NCI-H748 treated with DMSO at 0.1 percent for 48 hours (cell line): ENCODE measurements at places on chromosomes 16 and 17.

GRCh38 chr17:17713839-17714238 is 32.6 kb downstream of the RAI1 start:
- DNase-seq, result no peak

- DNase-seq, result no peak
Measured at GRCh38 chr16:55521792-55522191, 12.9 kb downstream of the LPCAT2 start.

GRCh38 chr17:50044483-50044882 is 11.4 kb upstream of the ITGA3 start:
- DNase-seq, result no peak

- no peak for DNase-seq
Measured at GRCh38 chr16:47938272-47938671, 217.5 kb downstream of the ABCC12 start.

DNA sequence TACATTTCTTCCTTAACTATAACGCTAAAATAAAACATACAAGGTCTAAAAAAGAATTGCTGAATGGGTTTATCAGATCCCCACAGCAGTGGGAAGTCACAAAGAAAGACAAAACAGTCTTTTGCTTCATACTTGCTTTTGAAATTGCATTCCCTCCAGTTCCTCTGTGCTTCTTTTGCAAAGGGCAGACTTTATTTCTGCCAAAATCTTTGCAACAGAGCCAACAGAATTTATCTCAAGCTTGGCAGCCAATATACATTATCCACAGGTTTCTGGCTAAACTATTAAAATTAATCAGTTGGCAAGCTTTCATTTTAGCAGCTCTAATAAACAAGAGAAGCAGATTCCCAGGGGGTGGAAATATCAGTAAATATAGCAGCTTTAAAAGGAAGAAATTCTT is 378.9 kb upstream of the CA10 start:
- DNase-seq, result no peak

GRCh38 chr17:70172449-70172848 is 3.1 kb downstream of the KCNJ2 start:
- no peak for DNase-seq

DNA sequence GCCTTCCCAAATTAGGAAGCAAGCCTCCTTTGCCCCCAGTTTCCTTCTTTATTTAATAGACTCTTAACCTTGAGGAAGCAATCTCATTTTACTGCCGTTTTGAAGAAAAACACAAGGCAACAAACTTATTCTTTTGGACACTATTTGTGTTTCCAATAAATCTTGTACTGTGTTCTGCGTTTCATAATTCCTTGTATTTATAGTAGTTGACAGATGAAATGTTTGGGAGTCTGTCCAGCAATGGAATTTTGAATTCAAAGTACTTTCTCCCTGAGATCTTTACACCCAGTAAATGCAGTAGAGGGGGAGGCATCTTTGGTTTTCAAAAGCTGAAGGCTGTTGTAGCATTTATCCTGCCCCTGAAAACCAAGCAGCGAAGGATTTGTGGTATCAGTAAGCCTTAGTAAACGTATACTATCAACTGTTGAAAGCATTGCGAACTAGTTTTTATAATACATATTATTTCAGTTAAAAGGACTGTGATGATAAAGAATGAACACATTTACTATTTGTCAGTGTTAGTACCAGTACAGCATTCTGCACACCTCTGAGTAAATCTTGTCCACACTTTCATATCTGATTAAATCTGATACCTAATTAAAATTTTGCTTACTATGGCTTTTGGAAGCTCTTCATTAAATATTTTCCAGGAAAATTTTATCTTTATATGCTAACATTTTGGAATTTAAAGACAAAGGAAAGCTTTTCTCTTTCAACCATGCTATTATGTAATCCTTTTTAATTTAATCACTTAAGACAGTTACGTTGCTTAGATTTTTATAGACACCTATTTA is 83.1 kb downstream of the TNRC6C start:
- no peak for DNase-seq

- DNase-seq, result no peak
Measured at GRCh38 chr16:79993629-79994209, 393.2 kb upstream of the MAF start.

DNA sequence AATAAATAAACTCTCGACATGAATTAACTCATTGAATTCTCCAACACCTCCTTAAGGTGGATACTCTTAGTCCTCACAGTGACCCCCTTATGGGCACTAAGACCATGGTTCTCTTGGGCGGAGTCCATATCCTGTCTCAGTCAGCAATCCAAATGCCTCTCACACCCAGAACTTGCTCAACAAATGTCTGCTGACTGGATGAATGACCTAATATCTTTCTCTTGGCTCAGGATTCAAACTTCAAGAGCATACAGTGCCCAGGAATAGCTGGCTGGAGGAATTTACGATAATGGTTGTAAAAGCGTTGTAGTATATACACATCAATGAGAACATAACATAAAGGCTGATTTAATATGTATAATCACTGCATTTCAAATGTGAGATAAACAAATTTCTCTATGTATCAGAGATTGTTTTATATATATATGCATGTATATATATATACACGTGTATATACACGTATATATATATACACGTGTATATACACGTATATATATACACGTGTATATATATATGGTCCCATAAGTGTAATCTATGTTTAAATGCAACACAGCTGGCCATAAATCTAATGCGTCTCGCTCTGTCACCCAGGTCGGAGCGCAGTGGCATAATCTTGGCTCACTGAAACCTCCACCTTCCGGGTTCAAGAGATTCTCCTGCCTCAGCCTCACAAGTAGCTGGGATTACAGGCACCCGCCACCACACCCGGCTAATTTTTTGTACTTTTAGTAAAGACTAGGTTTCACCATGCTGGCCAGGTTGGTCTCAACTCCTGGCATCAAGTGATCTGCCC is 6.5 kb upstream of the UBB start:
- DNase-seq, result no peak

- no peak for DNase-seq
Measured at GRCh38 chr17:77869665-77870132, 88.8 kb upstream of the TNRC6C start.

DNA sequence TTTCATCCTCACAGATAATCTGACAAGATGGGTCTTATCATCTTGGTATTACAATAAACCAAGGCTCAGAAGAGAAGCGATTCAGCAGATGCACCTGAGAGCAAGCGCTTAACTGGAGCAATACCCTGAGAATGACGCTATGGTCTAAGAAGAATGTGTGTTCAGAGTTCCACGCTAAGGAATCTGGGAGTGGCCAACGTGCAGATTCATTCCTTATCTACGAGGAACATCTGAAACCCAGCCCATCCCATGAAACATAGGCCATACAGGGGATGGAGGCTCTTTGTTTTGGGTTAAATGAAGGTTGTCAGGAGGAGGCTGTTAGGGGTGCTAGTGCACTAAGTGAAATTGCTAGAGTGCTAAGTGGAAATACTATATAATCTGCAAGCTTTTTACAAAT is 28.5 kb upstream of the KDM8 start:
- DNase-seq, result no peak

- DNase-seq, result no peak
Measured at GRCh38 chr16:19168371-19169081, 486 bp downstream of the SYT17 start.

DNA sequence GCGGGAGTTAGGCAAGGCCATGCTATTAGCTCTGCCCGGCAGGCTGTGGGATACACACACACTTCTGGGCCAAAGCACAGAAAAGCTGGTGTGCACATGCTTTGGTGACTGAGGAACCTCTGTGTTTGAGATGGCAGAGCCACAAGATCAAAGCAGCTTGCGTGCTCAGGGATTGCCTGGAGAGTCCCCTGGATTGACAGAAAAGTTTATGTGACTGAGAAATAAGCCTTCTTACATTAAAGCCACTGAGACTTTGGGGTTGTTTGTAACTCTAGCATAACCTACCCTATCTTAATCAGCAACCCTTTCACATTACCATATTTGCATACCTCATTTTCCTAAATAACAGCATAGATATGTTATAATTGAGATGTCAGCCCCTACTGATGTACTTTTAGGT is 69.3 kb downstream of the MYO1D start:
- DNase-seq, result no peak

GRCh38 chr17:50421308-50422051 is 4.5 kb upstream of the ACSF2 start:
- DNase-seq, result no peak

GRCh38 chr17:43784628-43785101 is 4.4 kb downstream of the CFAP97D1 start:
- no peak for DNase-seq

DNA sequence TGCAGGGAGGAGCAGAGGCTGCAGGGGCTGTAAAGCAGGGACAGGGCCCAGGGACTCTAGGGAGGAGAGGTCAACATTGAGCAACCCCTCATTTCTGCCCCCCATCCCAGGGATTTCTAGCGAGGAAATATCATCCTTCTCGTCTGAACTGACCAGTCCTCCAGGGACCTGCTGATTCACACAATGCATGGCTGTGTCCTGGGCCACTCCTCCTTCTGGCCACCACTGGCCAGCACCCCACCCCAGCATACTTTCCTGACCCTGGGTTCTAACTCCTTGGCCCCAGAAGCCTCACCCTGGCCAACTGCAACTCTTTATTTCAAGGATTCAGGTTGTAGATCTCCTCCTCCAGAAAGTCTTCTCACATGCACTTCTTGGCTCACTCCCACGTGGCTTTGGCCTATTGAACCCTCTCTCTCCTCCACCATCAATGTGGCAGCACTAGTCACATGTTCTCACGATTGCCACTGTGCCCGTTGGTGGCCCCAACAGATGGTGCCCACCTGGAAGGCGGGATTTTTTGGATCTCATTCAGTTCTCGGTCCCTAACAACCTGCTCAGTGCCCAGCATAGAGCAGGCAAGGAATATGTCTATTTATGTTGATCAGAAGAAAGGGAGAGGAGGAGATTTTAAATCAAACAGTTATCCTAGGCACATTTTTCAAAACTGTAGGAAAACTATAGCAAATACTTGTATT is 41.5 kb downstream of the CUEDC1 start:
- DNase-seq, result no peak

DNA sequence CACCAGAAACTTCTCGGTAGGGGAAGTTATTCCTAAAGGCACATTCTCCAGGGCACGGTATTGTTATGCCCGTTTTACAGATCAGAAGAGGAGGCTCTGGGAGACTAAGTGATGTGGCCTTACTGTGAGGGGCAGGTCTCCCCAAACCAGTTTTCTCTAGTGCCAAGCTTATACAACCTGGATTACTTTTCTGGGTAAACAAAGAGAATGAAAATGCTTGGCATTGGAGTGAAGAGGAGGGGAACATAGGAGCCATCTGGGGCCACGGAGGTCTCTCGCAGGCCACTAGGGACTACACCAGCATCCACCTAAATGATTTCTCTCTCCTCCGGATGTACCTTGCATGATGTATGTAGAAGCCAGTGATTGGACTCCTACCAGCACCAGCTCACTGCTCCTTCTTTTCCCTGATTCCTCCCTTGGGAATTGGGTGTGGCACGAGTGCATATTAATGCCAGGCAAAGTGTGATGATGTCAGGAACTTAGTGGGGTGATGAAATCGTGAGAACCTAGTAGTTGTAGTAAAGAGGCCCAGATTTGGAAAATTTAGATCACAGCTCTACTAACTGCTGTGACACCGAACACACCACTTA is 674 bp downstream of the TOM1L1 start:
- no peak for DNase-seq

DNA sequence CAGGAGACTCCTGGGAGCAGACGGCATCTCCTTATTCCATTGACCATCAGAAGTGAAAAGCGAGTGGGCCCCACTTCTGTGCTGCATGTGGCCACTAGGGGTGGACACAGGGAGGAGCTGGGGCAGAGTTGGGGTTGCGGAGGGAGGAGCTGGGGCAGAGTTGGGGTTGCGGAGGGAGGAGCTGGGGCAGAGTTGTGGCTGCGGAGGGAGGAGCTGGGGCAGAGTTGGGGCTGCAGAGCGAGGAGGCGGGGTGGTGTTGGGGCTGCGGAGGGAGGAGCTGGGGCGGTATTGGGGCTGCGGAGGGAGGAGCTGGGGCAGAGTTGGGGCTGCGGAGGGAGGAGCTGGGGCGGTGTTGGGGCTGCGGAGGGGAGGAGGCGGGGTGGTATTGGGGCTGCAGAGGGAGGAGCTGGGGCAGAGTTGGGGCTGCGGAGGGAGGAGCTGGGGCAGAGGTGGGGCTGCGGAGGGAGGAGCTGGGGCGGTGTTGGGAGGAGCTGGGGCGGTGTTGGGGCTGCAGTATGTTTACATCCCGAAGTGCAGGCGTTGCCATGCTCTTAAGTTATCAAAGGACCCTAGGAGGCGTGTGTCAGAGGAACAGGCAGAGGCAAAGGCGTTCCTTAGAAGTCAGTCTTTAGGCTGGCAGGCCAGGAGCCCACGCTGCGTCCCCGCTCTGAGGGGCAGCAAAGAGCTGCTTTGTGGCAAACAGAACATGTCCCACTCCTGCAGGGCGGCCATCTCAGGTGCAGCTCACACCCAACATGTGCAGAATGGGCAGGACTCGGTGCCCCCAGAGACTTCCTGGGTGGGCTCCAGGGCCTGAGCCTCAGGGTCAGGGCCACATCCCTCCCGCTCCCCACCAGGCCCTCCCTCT is 76.0 kb downstream of the ZNF778 start:
- no peak for DNase-seq

DNA sequence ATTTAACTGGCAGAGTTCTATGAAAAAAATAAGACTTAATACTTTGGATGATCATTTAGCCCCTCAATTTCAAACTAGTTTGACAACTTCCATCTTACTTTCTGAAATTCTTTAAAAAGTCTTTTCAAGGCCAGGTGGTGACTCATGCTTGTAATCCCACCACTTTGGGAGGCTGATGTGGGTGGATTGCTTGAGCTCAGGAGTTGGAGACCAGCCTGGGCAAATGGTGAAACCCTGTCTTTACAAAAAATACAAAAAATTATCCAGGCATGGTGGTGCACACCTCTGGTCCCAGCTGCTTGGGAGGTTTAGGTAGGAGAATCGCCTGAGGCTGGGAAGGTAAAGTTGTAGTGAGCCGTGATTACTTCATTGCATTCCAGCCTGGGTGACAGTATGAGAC is 154.4 kb downstream of the TANC2 start:
- DNase-seq, result no peak

DNA sequence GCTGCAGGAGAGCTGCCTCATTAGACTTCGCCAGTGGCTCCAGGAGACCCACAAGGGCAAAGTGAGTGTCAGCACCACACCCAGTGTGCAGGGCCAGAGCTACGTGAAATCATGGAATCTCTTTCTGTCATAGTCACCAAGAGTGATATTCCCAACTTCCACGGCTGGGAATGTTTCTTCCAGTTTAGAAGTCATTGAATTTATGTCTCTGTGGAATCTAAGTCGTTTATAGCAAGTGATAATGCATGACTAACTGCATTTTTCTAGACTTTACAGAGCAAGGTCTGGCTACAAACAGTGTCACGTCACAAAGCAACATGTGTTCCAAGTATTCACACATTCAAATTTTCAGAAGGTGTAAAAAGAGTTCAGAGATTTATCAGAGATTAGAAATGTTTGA is 55.5 kb downstream of the SEC14L1 start:
- no peak for DNase-seq

- no peak for DNase-seq
Measured at GRCh38 chr17:65455972-65456343, 105.5 kb downstream of the AXIN2 start.
